Left lobe of liver (tissue), 2 donors: ENCODE measurements at places on chromosomes 2 and 18. TPM values are rescaled to one million over a fixed set of nuclear protein-coding genes. Genes with fewer than 3 reads are reported as not detected.

The ELOA2 gene
- total RNA-seq = not detected

- no peak for DNase-seq
Observed at GRCh38 chr18:68284236-68284780, 430.6 kb downstream of the TMX3 start.

DNA sequence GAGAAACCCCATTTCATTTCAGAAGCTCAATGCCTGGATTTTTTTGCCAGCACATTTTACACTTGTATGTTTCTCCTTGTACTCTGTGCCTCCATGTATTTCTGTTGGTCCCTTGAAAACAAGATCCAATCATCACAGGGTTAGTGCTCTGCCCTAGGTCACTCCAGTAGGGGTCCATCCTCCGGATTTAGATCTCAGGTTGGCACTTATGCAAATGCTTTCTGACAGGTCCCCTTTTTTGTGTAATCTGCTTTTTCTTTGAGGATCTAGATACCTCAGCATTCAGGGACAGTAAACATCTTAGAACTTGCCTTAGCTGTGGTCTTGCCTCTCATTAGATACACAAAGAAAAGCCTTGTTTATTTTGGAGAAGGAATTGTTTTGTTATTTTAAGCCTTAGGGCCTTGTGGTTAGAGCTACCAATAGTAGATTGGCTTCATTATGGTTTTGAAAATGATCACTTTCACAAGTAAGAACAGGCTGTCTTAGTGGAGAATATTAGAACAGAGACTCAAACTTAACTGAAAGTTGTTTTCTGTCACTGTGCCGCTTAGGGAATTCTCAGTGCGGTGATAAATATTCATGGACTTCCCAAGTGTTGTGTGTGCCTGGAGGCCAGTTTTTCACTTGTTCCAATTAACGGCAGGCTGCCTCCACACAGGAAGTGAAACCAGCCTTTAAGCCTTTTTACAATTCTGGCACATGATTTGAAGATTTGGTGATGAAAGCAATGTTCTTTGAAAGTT lies 7.8 kb downstream of the MERTK start:
- DNase-seq = no peak

DNA sequence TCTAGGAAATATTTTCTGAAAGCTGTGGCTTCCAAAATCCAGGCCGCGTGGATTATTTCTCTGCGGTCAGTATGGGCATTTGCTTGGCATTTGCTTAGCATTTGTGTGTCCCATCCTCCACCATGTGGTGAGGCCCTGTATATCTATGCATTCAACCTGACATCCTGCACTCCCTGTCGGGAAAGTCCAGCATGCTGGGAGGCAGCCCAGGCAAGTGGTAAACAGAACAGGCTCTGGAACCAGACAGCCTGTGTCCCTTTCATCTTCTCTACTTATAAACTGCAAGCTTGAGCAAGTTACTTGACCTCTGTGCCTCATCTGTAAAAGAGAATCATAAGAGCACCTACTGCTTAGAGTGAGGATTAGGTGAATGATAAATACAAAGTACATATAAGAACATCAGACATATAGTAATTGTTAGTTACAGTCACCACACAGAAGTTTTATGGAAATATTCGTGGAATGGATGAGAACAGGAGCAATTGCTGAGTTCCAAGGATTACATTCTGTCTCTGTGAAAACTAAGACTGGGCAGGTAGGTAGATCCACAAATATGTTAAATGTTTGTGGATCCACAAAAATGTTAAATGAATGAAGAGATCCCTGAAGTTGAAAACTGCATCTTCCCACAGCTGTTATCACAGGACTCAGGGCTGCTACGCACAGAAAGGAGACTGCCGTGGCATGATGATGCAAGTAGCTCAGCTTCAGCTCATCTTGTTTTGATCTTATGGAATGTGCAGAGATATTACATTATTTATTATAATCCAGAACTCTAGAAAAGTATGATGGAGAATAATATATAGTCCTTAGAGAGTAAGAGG lies 317.0 kb upstream of the MMADHC start:
- DNase-seq = no peak

DNA sequence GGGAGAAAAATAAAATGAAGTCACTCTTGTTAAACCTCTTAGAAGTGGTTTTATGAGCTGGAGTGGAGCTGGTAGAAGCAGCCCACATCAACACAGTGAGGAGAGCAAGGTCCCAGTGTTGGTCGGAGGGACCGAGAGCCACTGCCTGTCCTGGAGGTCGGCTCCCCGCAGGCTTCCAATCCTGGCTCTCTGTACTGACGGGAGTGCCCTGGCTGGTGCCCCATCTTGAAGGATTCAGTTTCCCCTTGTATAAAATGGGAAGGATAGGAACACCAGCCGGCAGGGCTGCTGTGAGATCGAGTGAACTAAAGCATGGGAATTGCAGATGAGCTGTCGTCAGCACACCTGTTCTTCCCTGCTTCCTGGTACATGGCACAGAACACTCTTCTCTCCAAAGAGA lies 104.3 kb upstream of the ID2 start:
- no peak for DNase-seq

GRCh38 chr18:42274488-42275137 lies 319.6 kb downstream of the PIK3C3 start:
- DNase-seq = no peak

- DNase-seq = no peak
Observed at GRCh38 chr18:48352051-48352755, 57.0 kb downstream of the ZBTB7C start.

- DNase-seq = no peak
Observed at GRCh38 chr2:2850859-2851258, 519.8 kb upstream of the MYT1L start.

GRCh38 chr18:31652357-31652756 lies 32.0 kb downstream of the B4GALT6 start:
- no peak for DNase-seq

DNA sequence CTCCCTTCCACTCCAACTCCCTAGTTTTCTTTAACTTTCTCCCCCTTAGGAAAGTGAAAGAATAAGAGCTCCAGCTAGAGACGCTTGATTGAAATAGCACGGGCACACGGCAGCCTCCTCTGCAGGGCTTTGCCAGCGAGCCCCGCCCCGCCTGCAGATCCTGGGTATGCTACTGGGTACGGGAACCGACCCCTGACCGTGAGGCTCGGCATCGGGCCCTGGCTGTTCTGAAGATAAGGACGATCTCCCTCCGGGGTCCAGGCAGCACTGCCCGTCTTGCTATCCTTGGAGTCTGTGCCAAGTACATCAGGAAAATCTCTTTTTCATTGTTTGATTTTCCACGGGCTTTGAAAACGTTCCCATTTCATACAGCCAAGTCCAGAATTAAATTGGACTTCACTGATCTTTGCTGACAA lies 284.5 kb downstream of the MTX2 start:
- peak; percentile 82 for DNase-seq

DNA sequence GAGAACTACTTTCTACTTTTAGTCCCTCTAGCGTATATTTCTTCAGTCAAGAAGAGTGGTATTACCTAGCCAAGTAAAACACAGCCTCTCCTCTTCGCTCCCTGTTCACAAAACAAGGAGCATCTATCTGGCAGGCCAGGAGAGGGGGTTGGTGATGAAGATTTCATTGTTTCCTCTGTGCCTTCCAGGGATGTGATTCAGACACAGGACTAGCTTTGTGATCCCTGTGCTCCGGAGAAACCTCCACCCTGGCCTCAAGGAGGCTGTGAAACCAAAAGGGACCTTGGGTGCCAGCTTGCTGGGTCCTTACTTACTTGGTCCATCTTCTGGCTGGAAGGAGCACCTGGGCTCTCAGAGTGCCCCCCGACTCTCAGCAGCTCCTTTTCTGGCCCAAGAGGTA lies 5.7 kb downstream of the RHOB start:
- DNase-seq = peak; percentile 44

- peak; percentile 93 for DNase-seq
Observed at GRCh38 chr2:240997856-240998705, at the start of gene SNED1. Gene SNED1, plus strand, starts transcription at chr2:240998618. Its CDS starts 220 bp downstream, at chr2:240998838.

DNA sequence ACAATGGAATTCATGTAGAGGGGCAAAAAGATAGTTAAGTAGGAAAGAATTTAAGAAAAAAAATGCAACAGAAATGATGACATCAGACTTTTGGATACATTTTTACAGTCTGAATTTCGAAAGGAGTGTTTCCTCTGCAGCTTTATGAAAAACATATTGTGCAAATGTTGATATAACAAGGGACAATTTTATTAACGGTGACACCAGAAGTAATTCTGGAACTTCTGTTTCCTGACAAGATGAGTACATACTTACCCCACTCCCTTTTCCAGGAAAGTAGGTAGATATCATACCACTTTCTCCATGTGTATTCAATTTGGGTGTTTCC lies 369.6 kb downstream of the FBXO15 start:
- DNase-seq = no peak
